Aorta (tissue), 5 donors: ENCODE measurements at places on chromosomes 6 and 20.

- no peak for DNase-seq
Measured at GRCh38 chr20:43404878-43405277, 52.8 kb upstream of the SRSF6 start.

DNA sequence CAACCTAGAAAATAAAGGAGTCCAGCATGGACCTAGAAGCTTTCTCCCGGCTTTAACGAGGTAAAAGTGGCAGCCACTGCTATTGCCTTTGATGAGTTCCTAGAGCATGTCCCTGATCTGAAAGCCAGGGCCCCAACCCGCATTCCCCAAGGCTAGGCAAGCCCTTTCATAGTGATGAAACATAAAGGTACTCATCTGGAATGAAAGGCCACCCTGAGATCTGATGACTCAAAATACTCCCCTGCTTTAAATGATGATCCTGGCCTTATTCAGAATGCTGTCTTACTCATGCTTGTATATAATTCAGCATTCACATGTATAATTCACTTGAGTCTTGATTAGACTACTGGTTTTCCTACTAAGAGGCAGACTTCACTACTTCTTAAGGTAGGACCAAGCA lies 21.3 kb downstream of the TTPAL start:
- no peak for DNase-seq

- no peak for DNase-seq
Measured at GRCh38 chr6:35400111-35400510, 52.0 kb upstream of the FANCE start.

- no peak for DNase-seq
Measured at GRCh38 chr6:63066055-63066704, 145.1 kb upstream of the FKBP1C start.

DNA sequence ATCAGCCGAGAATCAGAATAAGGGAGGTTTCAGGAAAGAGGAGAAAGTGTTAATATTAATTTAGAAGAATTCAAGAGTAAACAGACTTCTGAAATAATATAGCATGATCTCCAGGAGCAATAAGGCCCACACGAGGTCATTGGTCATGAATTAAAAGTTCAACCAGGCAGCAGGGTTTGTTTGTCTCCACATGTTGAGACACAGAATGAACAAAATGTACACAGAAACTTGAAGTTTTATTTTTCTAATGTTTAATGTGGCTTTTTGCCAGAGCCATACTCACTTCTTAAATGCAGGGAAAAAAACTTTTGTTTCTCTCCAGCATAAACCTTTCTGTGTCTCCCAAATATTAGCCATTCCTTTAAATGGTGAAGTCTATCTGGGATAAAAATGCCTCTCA lies 504.5 kb downstream of the HDGFL1 start:
- no peak for DNase-seq
